Esophagus squamous epithelium (tissue), 5 donors: ENCODE measurements at places on chromosomes 6 and 20.
A peak's percentile ranks its signal among the peaks of the same experiment; 100 is the strongest.

- DNase-seq, result no peak
These were observed 13.2 kb upstream of the ASXL1 start for GRCh38 chr20:32344835-32345506.

DNA sequence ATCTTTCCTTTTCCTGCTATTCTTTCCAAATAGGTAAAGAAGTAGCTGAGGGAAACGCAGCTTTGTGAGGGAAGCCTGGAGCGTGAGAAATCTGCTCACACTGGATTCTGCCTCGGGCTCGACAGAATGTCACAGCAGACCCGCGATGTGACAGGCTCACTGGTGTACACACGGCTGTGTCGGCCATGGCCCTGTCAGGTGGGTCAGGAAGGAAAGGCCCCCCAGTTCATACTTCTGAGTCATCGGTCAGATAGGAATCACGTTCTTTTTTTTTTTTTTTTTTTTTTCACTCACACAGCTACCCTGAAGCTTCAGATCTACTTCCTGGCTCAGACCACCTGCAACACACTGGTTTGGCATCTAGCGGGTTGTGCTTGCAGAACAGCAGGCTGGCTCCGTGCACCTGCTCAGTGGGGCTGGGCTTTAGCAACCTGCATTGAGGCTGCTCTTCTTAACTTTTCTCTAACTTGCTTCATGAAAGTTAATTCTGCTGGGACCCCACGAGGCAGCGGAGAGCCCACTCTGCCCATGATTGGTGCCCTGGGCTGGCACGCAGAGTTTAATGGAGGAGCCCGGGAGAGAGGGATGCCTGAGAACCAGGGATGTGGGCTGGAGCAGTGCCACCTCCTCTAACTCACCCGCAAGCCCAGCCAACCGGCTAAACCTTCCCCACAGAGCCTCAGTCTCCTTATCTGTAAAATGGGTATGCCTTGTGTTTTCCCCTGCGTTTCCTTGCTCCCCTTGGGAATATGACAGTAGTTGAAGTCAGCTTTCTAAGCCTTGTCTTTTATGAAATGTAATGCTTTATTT lies 61.5 kb upstream of the FNDC1 start:
- no peak for DNase-seq

- no peak for DNase-seq
These were observed 46.7 kb downstream of the RGS17 start for GRCh38 chr6:153084393-153084792.

DNA sequence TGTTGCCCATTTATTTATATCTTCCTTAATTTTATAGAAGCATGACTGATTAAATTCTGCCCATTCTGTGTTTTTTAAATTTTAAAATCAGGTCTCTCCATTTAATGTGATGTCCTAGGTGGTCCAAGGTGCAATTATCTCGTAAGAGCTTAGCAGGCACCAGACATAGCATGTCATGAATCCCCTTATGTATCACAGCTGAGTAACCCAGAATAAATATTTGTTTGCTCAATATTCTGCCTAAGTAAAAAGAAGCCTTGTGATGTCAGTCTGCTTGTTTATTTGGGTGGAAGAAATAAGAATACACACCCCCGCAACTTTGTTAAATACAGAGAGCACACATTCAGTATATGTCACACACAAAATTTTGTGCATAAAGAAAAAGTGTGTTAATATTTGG lies 211.3 kb downstream of the FARS2 start:
- no peak for DNase-seq

DNA sequence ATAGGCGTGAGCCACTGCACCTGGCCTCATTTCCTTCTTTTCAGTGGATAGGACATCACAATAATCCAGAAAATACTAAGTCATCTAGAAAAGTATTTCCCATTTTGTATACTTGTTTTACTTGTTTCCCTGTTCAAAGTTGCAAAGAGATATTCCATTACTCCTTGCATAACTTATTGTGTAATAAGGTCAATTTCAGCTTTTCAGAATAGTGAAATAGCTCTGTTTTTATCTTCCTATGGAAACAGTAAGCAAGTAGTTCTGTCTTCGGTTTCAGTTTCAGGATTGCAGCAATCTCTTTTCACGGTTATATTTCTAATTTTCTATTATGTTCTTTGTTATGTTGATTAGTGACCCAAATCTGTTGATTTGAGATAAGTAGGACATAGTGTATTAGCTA lies 6.0 kb downstream of the STX11 start:
- no peak for DNase-seq

DNA sequence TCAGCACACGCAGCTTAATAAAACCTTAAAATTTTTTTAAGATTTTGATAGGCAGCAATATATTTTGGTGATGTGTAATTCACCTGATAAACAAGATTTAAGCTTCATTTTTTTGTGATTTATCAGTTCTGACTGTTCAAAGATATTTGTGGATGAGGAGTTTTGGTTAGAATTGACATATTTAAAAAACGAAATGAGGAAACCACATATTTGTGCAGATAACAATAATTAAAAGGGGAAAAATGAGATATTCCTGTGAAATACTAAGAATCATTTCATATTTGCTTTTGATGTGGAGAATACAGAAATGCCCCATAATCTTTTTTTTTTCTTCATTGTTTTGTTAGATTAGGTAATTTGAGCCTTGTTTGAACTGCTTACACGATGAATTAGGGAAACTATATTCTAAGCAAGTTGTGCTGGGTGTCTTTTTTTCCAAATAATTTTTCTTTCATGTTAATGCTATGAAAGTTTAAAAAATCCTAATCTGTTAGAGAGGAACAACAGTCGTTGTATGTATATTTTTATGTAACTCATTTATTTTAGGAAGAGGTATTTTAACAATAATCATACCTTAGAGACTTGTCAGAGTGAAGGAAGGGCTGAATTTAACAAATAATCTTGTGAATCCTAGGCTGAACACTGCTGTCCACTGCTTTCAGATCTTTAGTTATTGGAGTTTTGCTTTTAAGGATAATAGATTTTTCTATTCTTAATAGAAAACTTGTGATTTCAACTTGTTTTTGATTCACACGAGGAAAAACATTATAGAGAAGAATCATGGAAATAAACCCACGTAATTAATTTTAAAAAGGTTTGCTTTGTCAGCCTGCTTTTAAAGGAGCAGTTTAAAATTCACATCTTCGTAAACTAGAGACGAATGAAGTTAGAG lies 4.0 kb downstream of the ARID1B start:
- no peak for DNase-seq

DNA sequence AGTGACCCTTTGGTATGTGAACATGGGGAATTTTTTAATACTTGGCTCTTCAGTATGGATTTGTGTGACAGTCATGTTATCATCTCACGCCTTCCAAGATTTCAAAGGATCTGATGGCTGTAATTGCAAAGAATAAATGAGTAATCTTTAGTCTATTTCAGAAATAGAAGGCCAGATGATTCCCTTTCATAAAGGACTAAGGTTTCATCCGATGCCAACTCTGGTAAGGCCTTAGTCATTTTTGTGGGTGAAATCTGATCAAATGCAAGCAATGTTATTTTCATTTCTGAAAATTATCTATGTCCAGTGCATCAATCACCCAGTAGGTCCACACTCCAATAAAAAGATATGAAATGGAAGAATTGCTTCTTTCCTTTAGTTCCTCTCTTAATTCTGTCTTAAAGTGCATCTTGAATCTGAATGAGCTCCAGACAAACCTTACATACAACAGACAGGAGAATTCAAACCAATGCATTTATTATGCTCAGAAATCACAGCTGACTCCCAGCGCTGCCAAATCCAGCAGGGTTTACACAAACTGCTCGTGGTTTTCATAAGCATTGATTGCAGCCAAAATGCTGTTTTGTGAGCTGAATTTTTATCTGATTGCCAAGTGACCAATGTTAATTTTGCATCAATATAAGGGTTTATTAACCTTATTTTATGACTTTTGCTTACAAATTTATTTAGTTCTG lies 565.2 kb upstream of the MARCKS start:
- DNase-seq, result no peak

DNA sequence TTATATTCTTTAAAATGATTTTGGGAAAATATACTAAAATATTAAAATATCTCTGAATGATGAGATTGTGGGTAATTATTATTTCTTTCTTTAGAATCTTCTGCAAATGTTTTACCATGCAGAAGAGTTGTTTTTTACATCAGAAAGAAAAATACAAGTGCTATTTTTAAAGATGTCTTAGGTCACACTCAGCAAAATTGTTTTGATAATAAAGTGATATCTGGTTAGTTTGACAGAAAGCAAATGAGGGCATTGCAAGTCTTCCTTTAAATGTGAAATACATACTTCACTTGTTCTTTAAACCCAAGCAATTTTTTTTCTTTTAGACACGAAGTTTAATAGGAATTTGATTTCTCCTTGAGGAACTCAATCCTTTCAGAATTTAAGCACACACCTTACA lies 43.6 kb upstream of the STXBP5 start:
- no peak for DNase-seq

- no peak for DNase-seq
These were observed 266.6 kb downstream of the COL12A1 start for GRCh38 chr6:74939151-74939708.

DNA sequence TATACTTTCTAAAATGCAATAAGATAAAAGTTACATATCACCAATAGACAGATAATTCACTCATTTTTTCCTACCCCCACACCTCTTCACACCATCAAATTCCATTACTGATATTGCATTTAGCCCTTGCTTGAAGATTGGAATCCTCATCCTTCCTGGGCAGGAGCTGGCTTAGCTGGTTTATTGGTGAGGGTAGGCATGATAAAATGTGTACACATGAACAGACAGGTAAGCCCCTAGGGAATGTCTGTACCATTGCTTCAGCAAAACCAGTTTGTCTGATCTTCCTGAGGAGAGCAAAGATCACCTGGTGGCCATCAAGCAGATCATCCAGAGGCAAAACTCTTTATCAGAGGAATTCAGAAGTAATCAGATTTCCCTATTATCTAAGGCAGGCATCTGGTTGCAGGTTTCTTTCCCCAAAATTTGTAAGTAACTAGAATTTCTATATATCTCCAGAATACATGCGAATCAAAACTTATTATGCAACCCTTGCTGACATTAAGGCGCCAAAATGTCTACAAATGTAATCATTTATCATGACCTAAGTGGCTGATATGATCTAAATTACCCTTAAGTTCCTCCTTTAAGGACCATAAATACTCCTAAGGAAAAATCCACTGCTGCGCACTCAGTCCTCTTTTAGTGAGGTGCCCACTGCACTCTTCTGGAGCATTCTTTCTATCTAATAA lies 6.6 kb upstream of the FABP7 start:
- no peak for DNase-seq

DNA sequence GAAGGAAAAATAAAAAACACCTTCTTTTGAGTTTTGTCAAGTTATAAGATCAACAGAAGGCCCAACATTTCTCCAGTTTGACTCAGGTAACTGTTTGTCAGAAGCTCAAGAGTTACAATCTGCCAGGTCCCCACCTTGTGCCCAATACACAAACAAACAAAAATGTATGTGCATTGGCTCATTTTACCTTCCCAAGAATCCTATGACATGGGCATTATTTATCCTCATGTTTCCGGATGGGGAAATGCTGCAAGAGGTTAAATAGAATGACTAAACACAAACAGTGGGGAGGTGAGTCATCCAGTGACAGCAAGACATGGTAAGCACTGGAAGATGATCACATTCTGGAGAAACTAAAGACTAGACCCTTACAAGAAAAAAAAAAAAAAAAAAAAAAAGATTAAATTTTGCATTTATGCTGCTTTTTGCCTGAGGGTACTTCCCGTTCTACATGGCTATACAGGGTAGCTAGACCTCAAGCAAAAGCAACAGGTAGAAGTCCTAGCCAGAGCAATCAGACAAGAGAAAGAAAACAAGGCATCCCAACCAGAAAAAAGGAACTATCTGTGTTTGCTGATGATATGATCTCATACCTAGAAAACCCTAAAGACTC lies 23.6 kb upstream of the ANKRD60 start:
- no peak for DNase-seq

DNA sequence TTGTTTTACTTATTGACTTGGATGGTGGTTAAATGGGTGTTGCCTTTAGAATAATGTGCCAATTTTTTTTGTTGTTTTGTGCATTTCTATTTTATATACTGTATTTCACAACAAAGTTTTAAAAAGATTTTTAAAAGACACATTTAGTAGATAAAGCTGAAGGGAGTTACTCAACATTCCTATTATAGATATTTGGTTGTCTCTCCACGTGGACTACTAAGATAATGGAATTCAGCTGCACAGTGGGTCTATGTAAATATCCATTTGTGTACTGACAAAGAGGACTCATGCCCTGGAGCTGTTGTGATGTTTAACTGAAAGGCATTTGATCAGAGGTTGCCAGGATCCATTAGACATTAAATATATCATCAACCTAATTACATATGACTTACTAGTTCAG lies 23.2 kb upstream of the FAM135A start:
- DNase-seq, result no peak

GRCh38 chr6:6803180-6803977 lies 214.9 kb downstream of the LY86 start:
- DNase-seq, result peak; percentile 26

GRCh38 chr20:13613917-13614316 lies 24.8 kb downstream of the TASP1 start:
- no peak for DNase-seq

DNA sequence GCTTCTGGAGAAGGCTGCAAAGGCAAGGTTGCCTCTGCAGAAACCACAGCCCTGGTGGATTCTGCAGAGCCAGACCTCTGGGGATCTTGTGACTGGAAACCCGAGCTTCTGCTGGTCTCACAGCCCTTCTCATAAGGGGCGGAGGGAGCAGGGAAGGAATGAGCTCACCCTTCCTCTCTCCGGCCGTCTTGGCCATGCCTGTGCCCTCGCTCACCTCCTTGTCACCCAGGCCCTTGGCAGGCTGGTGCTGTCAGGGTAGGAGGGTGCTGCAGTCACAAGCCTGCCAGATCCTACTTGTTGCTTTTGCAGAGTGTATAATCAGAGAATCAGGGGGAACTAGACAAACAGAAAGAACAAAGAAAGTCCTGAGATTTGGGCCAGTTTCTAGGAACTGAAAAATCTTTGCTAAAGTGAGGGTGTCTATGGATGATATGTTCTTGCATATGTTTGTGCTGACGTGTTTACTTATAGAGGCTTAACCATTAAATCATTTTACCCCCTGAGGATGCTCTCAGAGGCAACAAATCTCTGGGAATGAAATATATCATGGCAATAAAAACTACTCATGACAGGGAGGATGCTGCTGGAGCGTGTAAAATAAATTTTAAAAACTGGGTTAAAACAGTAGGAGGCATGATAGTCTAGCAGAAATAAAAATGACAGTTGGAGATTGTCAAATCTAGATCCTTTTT lies 244.9 kb upstream of the SOX4 start:
- no peak for DNase-seq

- no peak for DNase-seq
These were observed 132.4 kb upstream of the SYNDIG1 start for GRCh38 chr20:24337069-24337468.

GRCh38 chr6:158768436-158768835 lies 50.7 kb downstream of the EZR start:
- DNase-seq, result no peak

- no peak for DNase-seq
These were observed 81.6 kb downstream of the GMPR start for GRCh38 chr6:16319813-16320532.
